Esophagus squamous epithelium (tissue), 5 donors: ENCODE measurements at places on chromosomes 7 and 10.

DNA sequence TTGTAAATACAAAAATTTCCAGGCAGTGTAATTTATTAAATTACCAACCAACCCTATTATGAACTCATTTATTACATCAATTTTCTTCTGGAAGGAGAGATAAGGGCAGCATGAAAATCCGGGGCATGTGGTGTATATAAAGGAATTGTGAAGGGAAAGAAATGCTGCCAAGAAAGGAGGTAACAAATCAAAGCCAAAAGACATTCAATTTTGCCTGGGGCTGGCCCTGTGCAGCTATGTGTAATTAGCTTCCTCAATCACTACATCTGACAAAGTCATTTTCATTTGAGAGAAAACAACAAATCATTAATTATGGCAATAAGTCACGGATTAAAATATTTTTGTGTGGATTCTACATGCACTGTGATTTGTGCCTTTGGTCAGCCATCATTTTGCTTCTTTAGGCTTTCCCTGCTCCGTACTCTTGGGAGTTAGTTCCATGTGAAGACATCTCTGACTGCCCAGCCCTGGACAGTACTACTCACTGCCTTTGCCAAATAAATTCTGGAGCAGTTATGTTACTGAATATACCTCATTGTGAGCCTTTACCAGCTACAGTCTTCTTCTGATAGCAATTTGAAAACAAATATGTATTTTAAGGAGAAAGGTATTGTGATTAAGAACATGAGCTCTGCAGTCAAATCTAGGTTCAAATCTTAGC lies 191.7 kb downstream of the RELN start:
- no peak overlapping the region for H3K4me3 ChIP-seq
- H3K4me1 ChIP-seq, result no peaks in the 10 kb centered on the region
- H3K36me3 ChIP-seq, result no peaks in the 10 kb centered on the region
- no peak overlapping the region for H3K27ac ChIP-seq

DNA sequence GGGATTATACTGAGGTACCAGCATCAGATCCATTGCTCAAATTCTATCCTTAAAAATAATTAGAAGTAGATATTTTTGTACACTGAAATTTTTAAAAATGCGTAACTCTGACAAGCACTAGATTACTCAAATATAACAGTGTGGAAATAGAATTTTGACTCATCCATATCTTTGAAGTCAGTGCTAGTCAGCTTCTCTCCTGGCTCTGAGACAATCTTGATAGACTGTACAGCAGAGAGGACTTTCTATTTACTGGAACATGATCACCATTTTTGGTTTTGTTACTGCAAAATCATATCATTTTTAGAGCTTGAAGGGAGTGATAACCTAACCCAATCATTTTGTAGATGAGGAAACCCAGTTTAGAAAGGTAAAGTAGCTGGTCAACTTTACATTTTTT lies 195.0 kb downstream of the MTERF1 start:
- no peak overlapping the region for H3K4me3 ChIP-seq
- H3K27ac ChIP-seq, result no peak overlapping the region
- no peaks in the 10 kb centered on the region for H3K27me3 ChIP-seq

DNA sequence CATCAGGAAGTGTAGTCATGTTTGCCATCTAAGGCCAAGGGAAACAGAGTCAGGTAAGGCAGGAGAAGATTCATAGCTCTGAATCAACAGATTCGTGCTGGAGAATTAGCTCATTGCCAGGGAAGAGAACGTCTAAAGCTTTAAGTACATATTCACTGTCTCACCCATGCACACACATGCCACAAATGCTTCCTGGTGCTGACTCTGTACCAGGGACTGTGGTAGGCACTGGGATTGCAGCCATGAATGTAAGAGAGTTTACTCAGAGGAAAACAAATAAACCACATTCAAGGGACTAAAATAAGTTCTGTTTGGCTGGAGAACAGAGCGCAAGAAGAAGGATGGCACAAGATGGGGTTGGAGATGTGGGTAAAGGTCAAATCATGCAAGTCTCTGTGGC lies 89.8 kb upstream of the HPS1 start:
- H3K27me3 ChIP-seq, result no peaks in the 10 kb centered on the region
- H3K27ac ChIP-seq, result no peak overlapping the region
- no peaks in the 10 kb centered on the region for H3K4me1 ChIP-seq

- H3K27ac ChIP-seq, result no peak overlapping the region
- H3K36me3 ChIP-seq, result no peaks in the 10 kb centered on the region
Measured at GRCh38 chr10:92091965-92092364, 168.4 kb downstream of the BTAF1 start.
